HS-5 (cell line): ENCODE measurements at places on chromosomes 4 and X.
A peak's percentile ranks its signal among the peaks of the same experiment; 100 is the strongest.

- no peak for DNase-seq
Measured at GRCh38 chrX:130120746-130121504, 10.6 kb upstream of the ELF4 start.

- DNase-seq: no peak
Measured at GRCh38 chr4:185651851-185652250, 116.5 kb upstream of the PDLIM3 start.

- no peak for DNase-seq
Measured at GRCh38 chr4:7330031-7330596, 104.6 kb downstream of the PSAPL1 start.

DNA sequence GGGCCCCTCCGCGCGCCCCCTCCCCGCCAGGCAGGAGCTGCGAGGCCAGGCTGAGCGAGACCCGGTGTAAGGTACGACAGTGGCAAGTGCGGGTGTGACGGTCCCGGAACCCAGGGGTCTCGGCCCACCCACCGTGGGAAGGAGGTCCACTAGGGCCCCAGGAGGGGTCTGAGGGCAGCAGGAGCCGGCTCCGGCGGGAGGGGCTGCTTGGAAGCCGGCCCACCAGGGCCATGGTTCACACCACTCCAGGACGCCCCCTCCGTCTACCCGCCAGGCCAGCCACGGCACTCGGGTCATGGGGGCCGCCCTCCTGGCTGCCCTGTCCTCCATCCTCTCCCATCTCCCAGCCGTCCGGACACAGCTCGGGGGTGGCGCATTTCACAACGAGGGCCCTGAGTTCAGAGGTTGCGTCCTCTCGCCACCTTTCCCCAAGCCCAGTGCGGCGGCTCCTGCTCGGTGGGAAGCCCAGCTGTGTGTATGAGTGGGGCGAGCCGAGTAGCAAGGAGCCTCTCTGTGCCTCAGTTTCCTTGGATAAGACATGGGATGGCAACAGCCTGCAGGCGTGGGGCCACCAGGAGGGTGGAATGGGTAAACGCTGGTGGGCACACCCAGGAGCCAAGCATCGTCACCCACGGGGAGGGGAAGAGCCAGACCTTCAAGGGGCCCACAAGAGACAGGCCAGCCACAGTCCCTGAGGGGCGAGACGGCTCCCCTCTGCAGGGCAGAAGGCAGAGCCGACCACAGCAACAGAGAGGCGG lies 81.3 kb downstream of the FAM53A start:
- DNase-seq: no peak

- DNase-seq: no peak
Measured at GRCh38 chr4:115213716-115214115, 100.3 kb upstream of the NDST4 start.

DNA sequence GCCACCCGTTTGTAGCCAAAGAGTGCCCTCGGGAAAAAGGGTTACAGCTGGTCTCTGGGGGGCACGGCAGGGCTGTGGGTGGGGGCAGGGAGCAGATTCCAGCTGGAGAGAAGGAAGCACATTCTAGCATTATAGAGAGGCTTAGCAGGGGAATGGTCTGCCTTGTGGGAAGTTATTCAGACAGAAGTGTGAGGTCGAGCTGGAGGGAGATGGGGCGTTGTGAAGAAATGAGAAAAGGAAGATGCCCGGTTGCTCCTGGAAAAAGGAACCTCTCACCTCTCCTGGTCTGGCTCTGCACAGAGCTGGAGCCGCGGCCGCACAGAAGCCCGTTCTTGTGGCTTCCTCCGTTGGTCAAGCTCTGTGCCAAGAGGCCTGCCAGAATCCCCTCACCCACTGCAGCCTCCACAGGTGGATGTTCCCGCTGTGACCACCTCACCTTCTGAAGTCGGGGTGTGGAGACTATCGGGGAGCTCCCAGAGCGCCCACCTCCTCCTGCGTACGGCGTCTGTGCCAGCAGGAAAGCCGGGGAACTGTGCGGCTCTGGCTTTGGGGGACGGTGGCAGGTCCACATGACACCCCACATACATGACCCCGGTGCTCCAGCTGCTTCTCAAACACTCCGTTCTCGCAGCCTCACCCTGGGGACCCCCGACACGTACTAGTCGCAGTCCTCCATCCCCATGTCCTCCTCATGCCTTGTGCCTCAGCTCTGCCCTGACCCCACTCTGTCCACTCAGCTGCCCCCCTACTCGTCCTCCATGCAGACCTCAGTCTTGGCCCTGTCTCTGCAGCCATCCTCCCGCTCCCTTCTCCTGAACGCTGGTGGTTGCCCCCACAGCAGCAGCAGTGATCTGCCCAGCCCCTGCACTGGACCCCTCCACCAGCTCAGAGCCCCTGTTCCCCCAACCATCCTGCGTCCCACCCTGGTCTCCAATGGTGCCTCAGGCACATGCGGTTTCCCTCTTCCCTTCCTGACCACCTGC lies 52.2 kb upstream of the HGFAC start:
- DNase-seq: no peak

DNA sequence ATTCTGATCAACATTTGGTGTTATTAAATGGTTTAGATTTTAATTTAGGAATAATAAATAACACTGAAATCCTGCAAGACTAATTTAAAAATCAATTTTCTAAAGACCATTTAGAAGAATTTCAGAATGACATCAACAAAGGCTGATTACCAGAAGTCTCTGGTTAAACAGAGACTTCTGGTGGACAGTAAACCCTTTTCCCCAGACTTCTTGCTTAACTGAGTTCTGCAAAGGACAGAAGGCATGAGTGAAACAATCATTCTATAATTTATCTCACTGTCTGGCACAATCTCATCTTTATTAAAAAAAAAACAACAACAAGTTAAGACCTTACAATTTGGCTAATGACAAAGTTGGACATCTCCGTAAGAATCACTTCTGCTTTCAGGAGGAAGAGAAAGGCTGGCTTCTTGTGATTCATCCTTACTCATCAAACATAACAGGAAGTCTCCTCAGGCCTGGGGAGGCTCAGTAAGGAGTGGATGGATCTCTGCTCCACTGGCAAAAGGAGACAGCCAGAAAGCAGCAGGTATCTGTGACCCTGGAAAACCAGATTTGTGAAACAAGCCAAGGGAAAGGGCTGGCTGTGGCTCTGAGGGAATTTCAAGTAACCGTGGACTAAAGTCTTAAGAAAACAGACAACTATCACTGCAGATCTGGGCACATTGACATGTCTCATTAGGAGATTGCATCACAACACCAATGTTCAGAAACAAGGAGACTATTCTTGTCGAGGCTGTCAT lies 908 bp upstream of the TLR6 start:
- peak; percentile 80 for DNase-seq

DNA sequence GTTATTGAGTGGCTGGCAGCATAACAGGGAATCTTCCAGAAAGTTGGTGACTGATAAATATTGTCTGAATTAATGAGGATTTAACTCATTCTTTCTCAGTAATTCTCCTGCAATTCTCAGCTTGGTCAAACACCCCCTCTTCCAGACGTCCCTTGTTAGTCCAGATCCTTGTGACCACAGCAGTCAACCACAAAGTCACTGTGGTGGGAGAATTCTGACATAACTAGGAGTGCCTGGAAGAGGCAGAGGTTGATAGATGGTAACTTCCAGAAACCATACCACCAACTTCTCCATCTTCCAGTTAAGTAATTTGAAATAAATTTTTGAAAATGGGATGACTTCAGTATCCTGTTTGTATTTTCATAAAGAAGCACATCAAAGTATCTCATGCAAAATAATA lies 90.1 kb downstream of the CEP44 start:
- DNase-seq: no peak

- no peak for DNase-seq
Measured at GRCh38 chr4:89245459-89245858, 62.1 kb downstream of the GPRIN3 start.

GRCh38 chr4:169900241-169900845 lies 125.9 kb downstream of the MFAP3L start:
- DNase-seq: no peak

DNA sequence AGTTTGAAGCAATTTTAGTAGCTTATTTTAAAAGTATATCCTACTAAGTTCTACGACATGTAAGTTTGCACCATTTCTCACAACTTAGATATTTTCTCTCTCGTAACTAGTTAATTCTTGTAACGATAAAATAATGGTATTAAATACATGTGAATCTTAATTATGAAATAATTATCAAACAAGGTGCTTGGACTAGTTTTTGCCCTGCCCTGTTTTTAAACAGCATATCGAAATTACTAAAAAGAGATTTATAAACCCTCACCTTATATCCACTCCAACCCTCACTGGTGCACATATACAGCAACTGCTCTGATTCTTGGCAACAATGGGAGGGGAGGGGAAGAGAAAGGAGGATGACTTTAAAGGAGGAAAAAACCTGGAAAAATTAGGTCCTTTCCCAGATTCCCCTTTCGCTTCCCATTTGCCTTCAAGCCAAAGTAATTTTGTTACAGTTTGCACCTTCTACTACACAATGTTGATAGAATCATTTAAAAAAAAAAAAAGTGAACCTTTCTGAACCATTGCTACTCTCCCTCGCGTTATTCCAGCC lies 820 bp upstream of the MAB21L2 start:
- DNase-seq: no peak

DNA sequence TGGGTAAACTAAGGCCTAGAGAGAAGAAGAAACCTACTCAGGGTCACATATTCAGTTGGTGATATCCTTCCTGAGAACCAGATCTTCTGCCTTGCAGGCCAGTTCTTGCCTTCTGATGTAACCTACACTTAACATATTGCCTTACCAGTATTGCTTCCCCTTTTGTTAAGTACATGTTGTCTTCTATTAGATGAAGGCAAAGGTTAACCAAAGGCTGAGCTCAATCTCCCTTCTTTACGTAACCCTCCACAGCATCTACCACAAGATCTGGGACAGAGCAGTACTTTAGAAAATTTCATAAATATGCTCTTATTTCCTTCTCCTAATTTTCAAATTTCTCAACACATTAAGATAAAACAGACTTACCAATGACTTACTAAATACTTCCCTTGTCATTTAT lies 474.4 kb downstream of the SH2D1A start:
- no peak for DNase-seq

GRCh38 chr4:5465956-5466355 lies 242.4 kb downstream of the EVC2 start:
- no peak for DNase-seq

DNA sequence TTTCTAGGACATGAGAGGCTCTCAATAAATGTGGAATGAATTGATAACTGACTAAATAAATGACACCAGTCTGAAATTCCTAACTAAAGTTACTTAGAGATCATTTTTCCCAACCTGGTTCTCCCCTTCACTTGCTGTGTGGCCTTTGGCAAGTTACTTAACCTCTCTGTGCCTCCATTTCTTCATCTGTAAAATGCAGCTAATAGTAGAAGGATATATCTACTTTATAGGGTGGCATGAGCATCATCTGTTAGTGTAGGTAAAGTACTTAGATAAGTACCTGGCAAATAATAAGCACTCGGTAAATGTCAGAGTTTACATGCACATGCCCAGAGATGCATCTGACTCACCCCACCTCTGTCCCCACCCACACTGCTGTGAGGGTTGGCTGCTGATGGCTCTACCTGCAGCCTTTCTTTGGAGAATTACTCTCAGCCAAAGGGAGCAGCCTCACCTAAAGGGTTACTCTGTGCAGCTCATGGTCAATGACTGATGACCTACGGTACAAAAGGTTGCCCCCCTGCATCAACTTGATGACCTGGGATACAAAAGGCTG lies 139.3 kb downstream of the CHIC2 start:
- no peak for DNase-seq

GRCh38 chr4:115609631-115610030 lies 496.2 kb upstream of the NDST4 start:
- no peak for DNase-seq

DNA sequence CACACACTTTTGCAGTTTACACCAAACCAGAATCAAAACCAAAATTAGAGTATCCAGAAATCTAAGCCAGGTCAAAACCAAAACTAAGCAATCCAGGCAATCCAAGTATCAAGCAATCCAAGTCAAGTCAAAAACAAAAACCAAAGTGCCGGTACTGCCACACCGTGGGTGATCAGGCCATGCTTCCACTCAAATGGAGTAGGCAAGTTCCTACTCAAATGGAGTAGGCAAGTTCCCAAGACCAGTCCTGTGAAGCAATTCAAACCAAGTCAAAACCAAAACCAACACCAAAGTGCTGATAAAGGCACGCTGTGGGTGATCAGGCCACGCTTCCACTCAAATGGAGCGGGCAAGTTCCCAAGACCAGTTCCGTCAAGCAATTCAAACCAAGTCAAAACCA lies 31.3 kb downstream of the MID1 start:
- DNase-seq: no peak
